Natural killer cell (primary cell): ENCODE measurements at places on chromosomes 7 and 10.

DNA sequence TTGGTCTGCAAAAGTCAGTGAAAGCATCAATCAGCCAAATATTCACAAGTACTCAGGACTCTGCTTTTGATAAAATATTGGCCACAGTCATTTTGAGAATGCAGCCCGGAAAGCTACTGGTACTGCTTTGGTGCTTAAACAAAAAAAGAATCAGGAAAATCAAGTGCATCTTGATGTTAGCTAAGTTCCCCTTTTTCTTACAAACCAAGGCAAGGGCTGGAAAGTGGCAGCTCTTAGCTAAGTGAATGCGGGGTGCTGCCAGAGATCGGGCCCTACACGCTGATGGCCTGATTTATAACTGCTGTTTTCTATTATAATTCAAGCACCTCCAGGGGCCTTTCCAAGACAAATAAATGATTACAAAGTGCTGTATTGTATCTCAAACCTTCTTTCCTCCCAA, 136.8 kb upstream of the MGMT start:
- H3K4me1 ChIP-seq = no peaks in the 10 kb centered on the region
- H3K27me3 ChIP-seq = no peaks in the 10 kb centered on the region
- H3K4me3 ChIP-seq = no peak overlapping the region

DNA sequence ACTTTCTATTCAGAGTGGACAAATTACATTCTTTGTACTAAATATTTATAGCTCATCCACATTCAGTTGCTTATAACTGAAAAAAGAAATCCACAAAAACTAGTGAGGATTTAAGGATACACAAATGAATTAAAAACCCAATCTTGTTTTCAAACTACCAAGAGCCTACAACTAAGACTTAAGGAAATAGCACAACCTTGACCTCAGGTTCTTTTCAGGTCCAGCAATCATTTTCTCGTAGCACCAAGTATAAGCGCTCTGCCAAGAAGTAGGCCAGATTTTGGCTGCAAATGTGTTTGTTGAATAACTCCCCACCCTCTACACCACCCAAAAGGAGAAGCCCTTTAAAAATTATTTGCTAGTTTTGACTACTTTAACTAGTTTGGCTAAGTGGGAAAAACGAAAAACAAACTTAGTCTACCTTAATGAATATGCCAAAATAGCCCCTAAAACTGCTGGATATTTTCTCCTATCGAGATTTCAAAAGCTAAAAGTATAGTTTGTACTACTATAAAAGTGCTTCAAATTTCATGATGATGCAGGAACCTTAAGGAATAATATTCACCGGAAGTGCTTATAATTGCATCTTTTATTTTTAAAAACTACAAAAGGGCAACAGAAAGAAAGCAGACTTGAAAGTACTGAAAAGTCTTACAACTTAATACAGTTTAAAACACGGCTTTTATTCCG, 2.7 kb upstream of the KMT2E start:
- H3K27ac ChIP-seq = peak overlapping the region; percentile 99
- H3K27me3 ChIP-seq = no peaks in the 10 kb centered on the region
- H3K36me3 ChIP-seq = peaks cover 3% of the 10 kb centered on the region
- peaks cover 30% of the 10 kb centered on the region for H3K4me1 ChIP-seq

GRCh38 chr10:33550811-33551210, 216.3 kb upstream of the NRP1 start:
- no peak overlapping the region for H3K4me3 ChIP-seq
- H3K27me3 ChIP-seq = peaks cover 6% of the 10 kb centered on the region
- H3K36me3 ChIP-seq = no peaks in the 10 kb centered on the region
- no peak for DNase-seq
- no peaks in the 10 kb centered on the region for H3K4me1 ChIP-seq

GRCh38 chr7:35987016-35987415, 166.0 kb upstream of the EEPD1 start:
- H3K4me1 ChIP-seq = no peaks in the 10 kb centered on the region
- H3K4me3 ChIP-seq = no peak overlapping the region
- H3K27me3 ChIP-seq = no peaks in the 10 kb centered on the region
- DNase-seq = no peak

DNA sequence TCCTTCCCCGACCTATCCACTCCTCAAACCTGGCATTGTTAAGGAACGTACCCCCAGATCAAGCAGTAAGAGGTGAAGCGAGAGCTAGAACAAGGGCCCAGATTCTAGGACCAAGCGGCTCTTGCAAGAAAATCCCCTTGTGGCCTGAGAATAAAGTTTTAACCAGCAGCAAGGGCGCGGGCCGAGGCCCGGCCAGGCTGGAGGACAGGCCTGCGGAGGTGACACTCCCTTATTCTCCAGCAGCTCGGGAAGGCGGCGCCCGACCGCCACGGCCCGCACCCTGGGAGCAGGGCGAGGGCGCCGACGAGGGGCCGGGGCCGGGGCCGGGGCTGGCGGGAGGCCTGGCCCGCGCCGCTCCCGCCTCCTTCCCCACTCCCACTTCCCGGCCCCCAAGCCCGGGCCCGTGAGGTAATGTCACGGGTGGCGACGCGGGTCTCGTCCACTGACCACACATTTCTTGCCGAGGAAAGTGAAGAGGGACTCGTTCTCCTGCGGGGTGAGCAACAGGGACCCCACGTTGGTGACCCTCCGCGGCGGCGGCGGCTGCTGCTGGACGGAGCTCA, 551 bp downstream of the WASL start:
- peak overlapping the region; percentile 90 for H3K27ac ChIP-seq
- no peaks in the 10 kb centered on the region for H3K36me3 ChIP-seq
- peaks cover 15% of the 10 kb centered on the region for H3K4me1 ChIP-seq
- H3K4me3 ChIP-seq = peak overlapping the region; percentile 83

GRCh38 chr10:117568334-117568733, 25.8 kb downstream of the EMX2 start:
- no peaks in the 10 kb centered on the region for H3K27me3 ChIP-seq
- H3K36me3 ChIP-seq = no peaks in the 10 kb centered on the region
- no peak overlapping the region for H3K27ac ChIP-seq
- no peak for DNase-seq

DNA sequence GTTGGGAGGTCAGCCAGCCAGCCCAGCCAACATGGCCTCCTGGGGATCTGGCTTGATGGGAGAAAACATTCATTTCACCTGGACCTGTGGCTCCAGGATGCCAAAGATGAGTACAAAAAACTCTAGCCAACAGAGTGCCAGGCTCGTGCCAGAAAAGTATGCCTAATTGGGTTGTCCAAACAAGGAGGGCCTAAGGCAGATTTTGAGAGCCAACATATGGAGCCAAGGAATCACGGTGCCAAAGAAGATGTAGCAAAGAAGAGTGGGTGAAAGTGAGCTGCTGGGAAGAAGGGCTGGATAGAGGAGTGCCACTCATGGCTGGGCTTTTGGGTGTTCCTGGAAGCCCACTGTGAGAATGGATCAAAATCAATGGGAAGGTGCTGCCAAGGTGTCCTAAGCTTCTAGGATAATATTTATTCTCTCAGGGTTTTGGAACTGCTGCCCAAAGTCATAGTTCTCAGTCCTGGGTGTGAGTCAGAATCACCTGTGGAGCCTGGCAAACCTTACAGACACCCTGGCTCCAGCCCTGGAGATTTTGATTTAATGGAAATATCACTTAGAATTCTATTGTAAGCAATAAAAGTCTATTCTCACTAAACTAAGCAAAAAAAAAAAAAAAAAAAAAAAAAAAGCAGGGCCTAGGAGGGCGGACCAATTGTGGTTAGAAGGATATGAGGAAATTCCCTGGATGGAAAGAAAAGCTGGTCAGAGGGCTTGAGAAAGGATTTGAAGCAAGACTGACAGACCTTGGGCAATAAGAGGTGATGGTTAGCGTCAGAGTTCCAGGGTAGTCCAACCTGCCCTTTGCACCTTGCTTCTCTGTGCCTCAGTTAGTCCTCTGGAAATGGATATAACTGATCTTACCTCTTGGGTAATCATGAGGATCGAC, 182.2 kb upstream of the PRR15 start:
- no peak overlapping the region for H3K4me3 ChIP-seq
- no peaks in the 10 kb centered on the region for H3K4me1 ChIP-seq
- no peaks in the 10 kb centered on the region for H3K27me3 ChIP-seq
- H3K36me3 ChIP-seq = no peaks in the 10 kb centered on the region

- no peak overlapping the region for H3K4me3 ChIP-seq
- no peaks in the 10 kb centered on the region for H3K27me3 ChIP-seq
- no peaks in the 10 kb centered on the region for H3K4me1 ChIP-seq
- H3K27ac ChIP-seq = no peak overlapping the region
These were observed 69.3 kb downstream of the CUBN start for GRCh38 chr10:17060289-17060688.

- DNase-seq = no peak
- no peaks in the 10 kb centered on the region for H3K4me1 ChIP-seq
- peaks cover 3% of the 10 kb centered on the region for H3K27me3 ChIP-seq
- no peaks in the 10 kb centered on the region for H3K36me3 ChIP-seq
- no peak overlapping the region for H3K27ac ChIP-seq
These were observed 615.9 kb upstream of the FOXK1 start for GRCh38 chr7:4066206-4066605.

DNA sequence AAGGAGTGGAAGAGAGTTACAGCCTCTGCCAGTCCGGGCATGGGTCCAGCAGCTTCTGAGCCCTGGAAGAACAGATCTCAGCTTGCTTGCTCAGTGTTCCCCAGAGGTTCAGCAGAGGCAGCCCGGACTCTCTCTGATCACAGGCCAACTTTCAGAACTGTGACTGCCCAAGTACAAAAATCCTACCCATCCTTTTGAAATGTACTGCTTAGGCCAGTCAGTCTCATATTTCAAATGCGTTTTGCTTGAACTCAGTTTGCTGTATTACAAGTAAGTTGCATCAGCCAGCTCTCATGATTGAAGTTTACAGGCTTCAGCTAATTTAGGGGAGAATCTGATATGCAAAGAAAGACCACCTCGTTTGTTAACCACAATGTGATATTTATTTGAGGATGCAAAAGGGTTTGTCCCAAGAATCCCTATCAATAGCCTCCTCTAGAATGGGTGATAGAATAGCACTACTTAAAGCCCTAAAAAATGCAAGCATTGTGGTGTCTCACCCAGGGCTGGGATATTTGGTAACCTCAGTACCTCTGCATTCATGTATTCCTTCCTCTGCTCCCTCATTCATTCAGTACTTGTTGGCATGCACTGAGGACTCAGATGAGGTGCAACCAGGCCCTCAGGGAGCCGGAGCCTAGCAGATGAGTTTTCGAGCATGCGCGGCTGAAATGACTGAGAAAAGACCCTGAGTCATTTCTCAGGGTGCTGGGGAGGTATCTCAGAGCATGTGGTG, 7.0 kb downstream of the AIMP2 start:
- peaks cover 37% of the 10 kb centered on the region for H3K36me3 ChIP-seq
- no peaks in the 10 kb centered on the region for H3K27me3 ChIP-seq
- H3K27ac ChIP-seq = no peak overlapping the region
- H3K4me3 ChIP-seq = no peak overlapping the region
- H3K4me1 ChIP-seq = no peaks in the 10 kb centered on the region
